ENCODE measurements at places on chromosomes 3 and 15.

GRCh38 chr3:6179761-6180160, 681.2 kb upstream of the GRM7 start:
- DNase-seq, result no peak

GRCh38 chr15:62494197-62494596, 329.1 kb upstream of the C2CD4B start:
- no peak for DNase-seq

- DNase-seq, result no peak
Measured at GRCh38 chr15:67976506-67977073, 77.5 kb upstream of the PIAS1 start.

DNA sequence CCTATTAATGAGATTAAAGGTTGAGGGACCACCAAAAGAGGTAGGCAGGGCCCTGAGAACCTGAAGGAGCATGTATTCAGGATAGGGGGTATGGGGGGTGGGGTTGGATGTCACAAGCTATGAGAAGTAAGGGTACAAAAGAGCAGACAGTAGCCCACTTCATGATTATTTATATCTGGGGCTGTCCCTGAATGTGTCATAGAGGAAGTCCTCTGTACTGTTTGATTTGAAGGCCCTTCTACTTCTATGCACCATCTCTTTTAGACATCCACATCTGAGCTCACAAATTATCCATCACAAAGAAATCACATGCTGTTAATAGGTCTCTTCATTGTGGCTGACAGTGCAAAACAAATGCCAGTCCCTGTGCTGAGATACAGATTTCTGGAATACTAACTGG, 68.6 kb downstream of the FHIT start:
- DNase-seq, result no peak

DNA sequence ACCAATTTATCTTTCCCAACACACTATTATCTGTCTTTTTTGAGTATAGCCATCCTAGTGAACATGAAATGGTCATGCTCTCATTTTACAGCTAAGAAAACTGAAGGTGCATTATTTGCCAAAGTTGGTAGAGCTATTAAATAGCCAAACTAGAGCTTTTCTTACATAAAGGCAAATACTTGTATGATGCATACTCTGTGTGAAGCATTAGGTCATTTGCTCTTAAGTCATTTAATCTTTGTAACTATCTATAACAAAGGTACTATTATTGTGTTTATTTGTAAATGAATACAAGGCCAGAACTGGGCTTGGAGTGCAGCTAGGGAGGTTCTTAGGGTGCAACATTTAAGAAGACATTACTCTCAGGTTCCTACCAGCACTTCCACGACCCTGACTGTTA, 123.7 kb downstream of the THSD4 start:
- no peak for DNase-seq

- DNase-seq, result no peak
Measured at GRCh38 chr3:122590610-122591009, 13.2 kb downstream of the PARP15 start.

DNA sequence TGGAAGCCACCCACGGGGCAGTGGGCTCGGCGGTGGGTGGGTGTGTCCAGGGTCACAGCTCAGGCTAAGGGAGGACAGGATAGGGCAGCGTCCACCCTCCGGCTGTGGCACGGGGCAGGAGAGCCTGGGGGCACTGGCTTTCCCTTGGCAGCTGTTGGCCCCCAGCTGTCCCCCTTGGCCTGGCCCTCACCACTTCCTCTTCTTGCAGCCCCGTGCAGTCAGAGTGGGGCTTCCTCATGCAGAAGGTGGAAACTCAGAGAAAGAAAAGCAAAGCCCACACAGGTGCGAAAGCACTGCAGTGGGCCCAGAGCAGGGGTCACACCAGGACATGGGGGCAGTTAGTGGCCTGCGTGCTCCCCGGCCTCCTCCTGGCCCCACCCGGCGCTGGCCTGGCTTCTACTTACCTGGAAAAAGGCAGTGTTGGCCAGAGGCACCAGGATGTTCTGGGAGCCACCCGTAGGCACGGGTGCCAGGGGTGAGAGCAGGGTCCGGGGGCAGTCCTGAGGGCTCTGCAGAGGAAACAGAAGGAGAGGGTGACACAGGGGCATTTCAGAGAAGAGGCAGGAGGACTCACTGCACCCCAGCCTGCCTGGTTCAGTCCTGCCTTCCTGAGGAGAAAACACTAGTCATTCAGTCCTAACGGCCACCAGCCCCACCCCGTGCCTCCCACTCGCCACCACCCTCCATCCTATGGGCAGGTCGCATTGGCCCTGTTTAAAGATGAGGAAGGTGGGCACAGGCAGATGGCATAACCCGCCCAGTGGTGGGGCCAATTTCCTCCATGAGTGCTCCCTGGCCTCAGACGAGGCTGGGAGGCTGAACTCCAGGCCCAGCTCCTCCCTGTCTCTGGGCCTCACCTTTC, 28.3 kb downstream of the PLXND1 start:
- DNase-seq, result no peak

- no peak for DNase-seq
Measured at GRCh38 chr3:94440767-94441493, 378.1 kb downstream of the NSUN3 start.

DNA sequence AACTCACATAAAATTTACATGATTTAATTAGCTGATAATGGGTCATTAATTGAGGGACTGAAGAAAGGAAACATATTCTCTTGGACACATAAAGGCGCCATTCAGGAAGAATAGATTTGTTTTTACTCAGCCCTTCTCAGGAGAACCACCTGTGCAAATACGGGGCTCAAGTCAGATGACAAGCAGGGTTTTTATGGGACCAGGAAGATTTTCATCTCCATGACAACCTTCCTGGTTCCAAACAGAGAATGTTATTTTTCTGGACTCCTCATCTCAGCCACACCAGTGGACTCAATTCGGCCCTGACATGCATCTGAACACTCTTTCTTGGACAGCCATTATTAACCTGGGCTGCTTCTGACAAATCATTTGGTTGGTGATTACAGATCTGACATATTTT, 120.5 kb downstream of the PDZRN3 start:
- no peak for DNase-seq

- DNase-seq, result no peak
Measured at GRCh38 chr15:85831415-85832113, 36.8 kb upstream of the KLHL25 start.

DNA sequence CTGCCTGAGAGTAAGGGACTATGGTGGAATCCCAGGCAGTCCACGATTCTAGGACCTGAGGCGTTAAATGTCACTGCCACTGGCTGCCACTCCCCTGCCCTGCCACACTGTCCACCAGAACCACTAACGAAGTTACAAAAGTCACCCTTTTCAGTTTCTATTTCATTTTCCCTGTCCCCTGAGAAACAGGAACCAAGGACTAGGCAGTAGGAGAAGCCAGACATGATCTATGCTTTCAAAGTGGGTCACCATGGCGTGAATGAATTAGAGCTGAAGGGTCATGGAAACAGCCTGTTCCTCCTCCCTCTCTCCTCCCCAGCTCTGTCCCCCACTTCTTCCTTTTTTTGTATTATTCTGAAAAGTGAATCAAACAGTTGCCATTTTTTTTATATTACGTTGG, 9.1 kb upstream of the ADPRH start:
- no peak for DNase-seq

DNA sequence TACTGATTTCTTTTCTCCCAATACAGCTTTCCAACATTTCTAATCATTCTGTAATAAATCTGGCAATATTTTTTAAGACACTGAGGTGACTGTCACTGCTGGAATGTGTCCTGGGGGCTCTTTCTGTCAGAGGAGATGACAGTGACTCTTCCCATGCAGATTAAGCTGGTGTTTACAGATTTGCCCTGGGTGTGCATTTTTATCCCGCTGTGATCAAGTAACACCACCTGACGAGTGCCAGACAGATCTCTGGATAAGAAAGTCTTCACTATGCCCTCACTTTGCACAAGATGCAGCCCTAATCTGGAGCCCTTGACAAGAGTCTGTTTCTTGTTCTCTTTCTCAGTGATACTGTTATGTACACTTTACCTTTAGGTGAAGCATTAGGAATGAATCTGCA, 477.7 kb downstream of the ZIC1 start:
- no peak for DNase-seq

DNA sequence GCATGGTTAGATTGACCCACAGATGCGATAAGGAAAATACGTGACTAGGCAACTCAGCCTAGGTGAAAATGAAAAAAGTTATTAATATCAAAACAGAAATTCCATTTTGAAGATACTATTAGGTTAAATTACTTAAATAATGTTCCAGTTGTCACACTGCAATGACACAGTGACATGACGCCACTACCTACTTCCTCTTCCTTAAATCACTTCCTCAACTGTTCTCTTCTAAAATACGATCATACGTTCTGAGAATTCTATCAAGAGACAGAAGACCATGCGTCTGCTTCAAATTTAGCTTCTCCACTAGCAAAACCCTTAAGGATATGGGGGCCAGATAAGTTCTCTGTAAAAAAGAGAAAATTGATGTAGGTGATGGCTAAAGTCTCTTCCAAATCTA, 18.2 kb downstream of the CMTM6 start:
- DNase-seq, result no peak

GRCh38 chr3:57151021-57151449, 14.1 kb downstream of the IL17RD start:
- DNase-seq, result no peak

- no peak for DNase-seq
Measured at GRCh38 chr3:30649572-30650318, 43.3 kb downstream of the TGFBR2 start.

DNA sequence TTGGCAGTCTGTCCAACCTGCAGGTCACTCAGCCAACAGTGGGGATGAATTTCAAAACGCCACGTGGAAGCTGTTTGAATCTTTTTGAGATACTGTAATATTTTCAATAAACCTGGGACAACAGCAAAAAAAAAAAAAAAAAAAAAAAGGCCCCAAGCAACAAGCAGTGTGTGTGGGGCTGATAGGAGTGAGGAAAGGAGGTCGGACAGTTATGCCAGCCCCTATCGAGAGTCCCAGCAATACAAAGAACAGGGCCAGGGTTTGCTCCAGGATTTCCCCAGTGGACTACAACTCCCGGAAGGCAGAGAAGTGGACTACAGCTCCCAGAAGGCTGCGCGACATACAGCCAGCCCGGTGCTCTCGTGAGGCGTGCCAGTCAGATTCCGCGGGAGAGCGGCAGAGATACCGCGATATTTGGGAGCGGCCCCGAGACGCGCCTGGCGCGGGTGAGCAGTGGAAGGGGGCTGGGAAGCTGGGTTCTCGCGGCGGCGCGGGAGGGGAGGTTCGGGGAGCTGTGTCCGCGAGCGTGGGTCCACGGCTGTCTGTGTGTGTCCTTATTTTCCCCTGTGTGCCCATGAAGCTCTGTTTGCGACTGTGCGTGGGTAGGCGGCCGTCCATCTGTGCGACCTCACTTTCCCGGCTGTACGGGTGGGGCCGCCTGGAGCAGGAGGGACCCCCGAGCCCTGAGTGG, at the start of gene PPCDC:
Gene PPCDC, plus strand, starts transcription at position 410 of the 691 bp plus-strand sequence. CDS start 4,729 bp downstream, outside the sequence.
- peak; percentile 92 for DNase-seq

- DNase-seq, result no peak
Measured at GRCh38 chr3:31390466-31390865, 142.3 kb upstream of the STT3B start.

DNA sequence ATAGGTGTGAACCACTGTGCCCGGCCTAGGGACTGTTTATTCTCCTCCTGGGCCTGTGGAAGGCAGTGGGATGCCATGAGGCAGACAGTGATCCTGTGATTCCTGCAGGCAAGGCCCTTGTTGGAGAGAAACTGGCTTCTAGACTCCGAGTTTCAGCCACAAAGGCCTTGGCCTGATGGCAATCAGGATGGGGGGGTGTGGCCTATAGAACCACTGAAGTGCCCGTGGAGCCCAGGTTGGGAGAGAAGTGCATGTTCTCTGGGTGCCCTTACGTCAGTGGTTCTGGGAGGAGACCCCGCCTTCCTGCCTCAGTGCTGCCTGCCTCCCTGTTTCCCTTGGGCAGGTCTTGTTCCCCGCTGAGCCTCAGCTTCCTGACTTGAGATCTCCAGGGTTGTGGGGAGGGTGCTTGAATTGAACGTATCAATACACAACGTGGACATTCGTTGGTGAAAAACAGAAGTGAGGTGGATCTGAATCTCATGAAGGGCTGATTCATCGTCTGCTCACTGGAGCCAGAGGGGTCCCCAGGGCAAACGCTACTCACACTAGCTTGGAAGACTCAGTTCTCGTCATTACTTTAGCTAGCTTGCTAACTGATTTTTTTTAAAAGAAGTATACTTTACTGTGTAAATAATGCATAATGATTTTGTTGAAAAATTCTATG, 31.8 kb downstream of the IRAK2 start:
- no peak for DNase-seq

DNA sequence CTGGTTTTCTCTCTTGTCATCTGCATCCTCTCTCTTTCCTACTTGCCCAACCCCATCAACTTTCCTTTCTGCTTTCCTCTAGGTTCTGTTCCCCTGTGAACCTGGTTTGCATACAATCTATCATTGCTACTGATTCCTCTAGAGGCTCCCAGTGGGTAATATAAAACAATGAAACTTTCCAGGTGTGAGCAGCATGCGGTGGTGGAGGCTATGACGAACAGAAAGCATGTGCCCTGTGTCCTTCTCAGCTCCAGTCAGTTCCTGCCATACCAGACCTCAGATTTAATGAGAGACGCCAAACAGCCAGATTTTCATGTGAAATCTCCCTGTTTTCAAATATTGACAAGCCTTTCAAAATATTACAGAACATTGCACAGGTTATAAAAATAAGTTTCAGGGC, 3.5 kb upstream of the ACAP2 start:
- DNase-seq, result no peak

DNA sequence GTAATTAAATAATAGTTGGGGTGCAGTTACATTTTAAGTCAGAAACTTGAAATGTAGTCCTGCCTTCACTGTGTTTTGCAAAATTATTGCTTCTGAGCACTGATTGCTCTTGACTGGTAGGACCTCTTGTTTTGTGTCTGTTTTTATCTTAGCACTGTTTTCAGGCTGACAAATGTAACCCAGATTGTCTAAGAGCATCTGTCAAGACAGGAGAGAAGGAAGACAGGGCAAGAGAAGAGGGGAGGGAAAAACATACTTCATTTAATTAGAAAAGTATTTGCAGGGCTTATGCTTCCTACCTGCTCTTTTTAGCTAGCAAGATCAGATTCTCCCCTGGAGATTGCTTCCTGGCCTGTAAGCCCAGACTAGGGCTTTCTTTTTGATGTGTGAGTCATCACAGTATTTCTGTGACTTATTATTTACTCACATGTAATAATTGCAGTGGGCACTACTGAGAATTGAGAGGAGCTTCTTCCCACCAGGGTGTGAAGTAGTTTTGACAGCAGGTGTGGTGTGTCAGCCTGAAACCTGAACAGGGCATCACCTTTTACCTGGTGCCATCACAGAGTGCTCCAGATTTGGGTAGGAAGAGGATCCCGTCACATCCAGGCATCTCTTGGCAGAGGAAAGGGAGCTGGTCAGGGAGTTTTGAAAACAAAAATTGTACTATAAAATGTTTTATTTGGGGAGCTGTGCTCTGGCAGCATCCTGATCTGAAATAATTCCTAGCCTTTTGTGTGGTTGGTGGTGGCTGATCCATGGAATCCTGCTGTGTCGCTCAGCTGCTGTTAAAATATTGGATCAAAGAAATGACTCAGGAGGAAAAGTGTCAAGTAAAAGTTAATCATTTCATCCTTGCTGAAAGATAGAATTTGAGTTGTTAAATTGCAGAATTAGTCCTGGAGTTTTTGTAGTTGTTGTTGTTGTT, 98.2 kb downstream of the TMEM108 start:
- no peak for DNase-seq

- no peak for DNase-seq
Measured at GRCh38 chr3:6097021-6097420, 763.9 kb upstream of the GRM7 start.
